ENCODE measurements at places on chromosomes 1 and 21.

GRCh38 chr1:240244968-240245628 lies 153.4 kb downstream of the FMN2 start:
- DNase-seq, result no peak

GRCh38 chr1:203931953-203932352 lies 70.6 kb downstream of the SNRPE start:
- no peak for DNase-seq

GRCh38 chr1:172185211-172185610 lies 235.3 kb upstream of the C1orf105 start:
- no peak for DNase-seq

- no peak for DNase-seq
These were observed 43.0 kb upstream of the RAP1A start for GRCh38 chr1:111576547-111576946.

DNA sequence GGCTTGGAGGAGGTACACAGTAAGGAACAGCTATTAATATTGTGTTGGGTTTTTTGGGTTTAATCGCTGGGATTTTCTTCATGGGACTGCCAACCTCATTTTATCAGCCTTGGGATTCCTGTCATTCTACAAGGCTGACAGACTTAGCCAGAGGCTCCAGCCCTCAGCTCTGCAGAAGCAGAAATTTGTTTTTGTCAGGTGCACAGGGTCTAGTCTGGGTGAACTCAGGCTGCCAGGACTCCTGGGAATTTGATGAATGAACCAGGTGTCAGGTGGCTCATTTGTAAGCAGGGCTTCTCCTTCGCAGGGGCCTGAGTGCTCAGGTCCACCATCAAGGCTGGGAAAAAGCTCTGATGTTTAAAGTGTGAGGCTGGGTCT lies 11.5 kb upstream of the ZNF362 start:
- DNase-seq, result no peak

GRCh38 chr1:150793221-150793620 lies 14.8 kb downstream of the CTSK start:
- DNase-seq, result no peak

DNA sequence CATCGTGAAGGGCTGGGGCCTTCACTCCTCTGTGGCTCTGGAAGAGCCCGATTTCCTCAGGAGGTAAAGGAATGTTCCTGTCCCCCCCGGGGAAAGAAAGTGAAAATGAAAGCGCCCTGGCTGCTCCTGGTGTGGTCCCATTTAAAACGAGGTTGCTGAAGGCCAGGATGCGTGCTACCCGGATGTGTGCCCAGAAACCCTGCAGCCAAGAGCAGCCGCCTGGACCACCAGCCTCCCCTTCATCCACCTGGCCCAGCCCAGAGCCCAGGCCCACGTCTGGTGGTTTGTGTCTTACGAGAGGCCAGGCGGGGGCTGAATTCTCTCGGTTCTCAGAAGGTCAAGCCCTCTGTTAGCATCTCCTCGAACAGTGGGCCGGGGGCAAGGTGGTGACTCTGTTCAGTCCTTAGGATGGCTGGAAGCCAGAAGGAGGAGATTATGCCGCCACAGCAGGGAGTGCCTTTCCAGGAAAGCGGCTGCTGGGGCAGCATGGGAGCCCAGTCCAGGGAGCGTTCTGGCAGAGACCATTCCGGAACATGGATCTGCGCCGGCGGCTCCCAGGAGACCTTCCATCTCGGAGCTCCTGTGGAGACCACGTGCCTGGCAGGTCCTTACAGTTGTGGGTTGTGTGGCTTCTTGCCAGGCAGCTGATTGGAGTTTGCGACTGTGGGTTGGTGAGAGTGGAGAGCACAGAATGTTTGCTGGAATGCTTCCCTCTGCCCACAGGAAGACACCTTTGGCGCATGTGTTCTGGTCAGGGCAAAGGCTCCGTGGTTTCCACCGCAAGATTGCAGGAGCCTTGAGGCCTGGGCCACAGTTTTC lies 1.4 kb downstream of the GUK1 start:
- no peak for DNase-seq

DNA sequence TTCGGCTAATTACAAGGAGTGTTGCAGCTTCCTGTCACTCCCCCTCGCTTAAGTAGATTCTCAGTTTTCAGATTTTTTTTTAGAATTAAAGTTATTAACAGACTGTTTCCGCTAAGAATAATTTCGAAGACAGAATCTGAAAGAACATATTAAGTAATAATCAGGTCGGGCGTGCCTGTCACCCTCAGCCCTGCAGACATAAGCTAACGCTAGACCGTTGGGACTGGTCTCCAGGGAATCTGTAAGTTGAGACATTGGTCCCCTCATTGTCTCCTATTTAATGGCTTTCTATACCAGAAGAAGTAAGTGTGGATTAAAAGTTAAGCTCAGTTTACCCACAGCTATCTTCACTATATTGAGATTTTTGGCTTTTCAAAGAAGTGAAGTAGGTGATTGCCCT lies 14.5 kb downstream of the NMNAT1 start:
- no peak for DNase-seq

Data from right renal pelvis (tissue), 4 donors.